ENCODE measurements at places on chromosomes 2 and 18. TPM values are rescaled to one million over a fixed set of nuclear protein-coding genes. Genes with fewer than 3 reads are reported as not detected.

Gene NEB
- 2,139 TPM for total RNA-seq

Gene ASAP2
- total RNA-seq = 29.5 TPM

Gene NGEF
- total RNA-seq = 2.7 TPM

Gene AQP12A
- total RNA-seq = not detected

Gene DNAJC5G
- not detected for total RNA-seq

Gene RTP5
- not detected for total RNA-seq

Gene GLI2
- 6.9 TPM for total RNA-seq

Gene LYPD6B
- 1.7 TPM for total RNA-seq

Gene PLB1
- total RNA-seq = 2.4 TPM

Gene FAM237A
- total RNA-seq = not detected

Gene HOXD12
- total RNA-seq = not detected

Gene TMEM169
- total RNA-seq = 1.4 TPM

Gene VIL1
- not detected for total RNA-seq

Gene BCL2
- 47.3 TPM for total RNA-seq

Gene PARD6G
- total RNA-seq = 11.6 TPM

Gene ROCK1
- total RNA-seq = 61.2 TPM

Gene RAD51AP2
- total RNA-seq = 0.10 TPM

Gene BMP10
- not detected for total RNA-seq

Gene SLC5A7
- total RNA-seq = 0.51 TPM

Gene EHD3
- 11.4 TPM for total RNA-seq

Gene CD302
- 24.5 TPM for total RNA-seq

Gene SPC25
- 3.4 TPM for total RNA-seq

Gene KCNJ13
- not detected for total RNA-seq

Gene CNGA3
- total RNA-seq = 0.51 TPM

Gene C1GALT1C1L
- not detected for total RNA-seq

Gene TXNDC2
- not detected for total RNA-seq

Gene ATOH8
- total RNA-seq = 15.7 TPM

Gene ZSWIM2
- total RNA-seq = not detected

Gene C2orf80
- not detected for total RNA-seq

Gene SCN1A
- 0.10 TPM for total RNA-seq

Gene PAX3
- 4.8 TPM for total RNA-seq

Gene LRRTM1
- 0.62 TPM for total RNA-seq

Gene SERPINB7
- total RNA-seq = 0.72 TPM

Data from tongue (tissue), 3 donors.